NCI-H226 (cell line): ENCODE measurements at places on chromosomes 6 and 20.

- DNase-seq: no peak
Measured at GRCh38 chr6:16137451-16137801, 8.5 kb downstream of the MYLIP start.

- no peak for DNase-seq
Measured at GRCh38 chr6:137652961-137653705, 158.9 kb upstream of the OLIG3 start.

GRCh38 chr6:63975699-63976098, 340.1 kb downstream of the PHF3 start:
- peak; percentile 9 for DNase-seq

DNA sequence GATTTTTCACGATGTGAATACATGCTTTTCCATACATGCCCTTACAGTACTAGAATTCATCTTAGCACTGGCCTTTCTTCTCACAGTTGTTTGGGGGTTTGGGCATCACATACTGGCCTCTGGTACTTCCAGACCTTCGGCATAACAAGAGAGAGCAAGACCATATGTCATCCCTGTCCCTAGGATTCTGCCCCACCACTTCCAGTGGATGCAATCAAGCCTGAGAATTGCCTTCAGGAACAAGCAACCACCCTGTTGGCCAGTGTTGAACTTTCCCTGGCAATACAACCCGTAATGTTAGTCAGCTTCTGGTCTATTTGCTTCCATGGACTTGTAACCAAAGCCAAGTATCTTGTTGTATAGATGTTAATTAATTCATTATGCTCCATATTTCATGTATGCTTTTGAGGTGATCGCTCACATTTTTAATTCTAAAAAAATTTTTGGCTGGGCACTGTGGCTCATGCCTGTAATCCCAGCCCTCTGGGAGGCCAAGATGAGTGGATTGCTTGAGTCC, 15.4 kb upstream of the SLPI start:
- no peak for DNase-seq

DNA sequence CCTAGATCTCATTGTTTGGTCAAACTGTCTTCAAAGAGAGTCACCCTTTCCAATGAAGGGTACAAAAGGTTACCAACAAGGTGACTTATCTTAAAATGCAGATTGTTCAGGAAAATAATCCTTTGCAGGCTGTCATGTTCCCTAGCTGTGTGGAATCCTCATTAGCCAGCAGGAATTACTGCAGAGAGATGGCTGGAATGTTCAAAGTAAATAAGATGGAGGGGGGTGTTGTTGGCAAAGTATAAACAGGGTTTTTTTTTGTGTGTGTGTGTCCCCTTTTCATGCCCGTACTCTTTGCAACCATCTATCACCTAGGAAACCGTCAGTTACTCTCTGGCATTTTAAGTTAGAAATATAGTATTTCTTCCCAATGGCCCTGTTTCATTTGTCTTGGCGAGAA, 6.5 kb downstream of the NEDD9 start:
- DNase-seq: no peak

DNA sequence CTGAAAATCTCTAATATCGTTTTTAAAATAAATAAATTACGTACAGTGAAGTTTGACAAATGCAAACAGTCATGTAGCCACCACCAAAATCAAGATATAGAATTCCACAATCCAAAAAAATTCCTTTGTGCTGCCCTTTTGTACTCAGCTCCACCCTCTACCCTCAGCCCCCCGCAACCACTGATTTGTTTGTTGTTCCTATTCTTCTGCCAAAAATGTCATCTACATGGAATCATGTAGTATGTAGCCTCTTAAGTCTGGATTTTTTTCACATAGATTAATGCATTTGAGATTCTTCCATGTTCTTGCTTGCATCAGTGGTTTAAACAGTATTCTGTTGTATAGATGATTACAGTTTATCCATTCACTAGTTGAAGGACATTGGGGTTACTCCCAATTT, 8.5 kb upstream of the REPS1 start:
- no peak for DNase-seq

DNA sequence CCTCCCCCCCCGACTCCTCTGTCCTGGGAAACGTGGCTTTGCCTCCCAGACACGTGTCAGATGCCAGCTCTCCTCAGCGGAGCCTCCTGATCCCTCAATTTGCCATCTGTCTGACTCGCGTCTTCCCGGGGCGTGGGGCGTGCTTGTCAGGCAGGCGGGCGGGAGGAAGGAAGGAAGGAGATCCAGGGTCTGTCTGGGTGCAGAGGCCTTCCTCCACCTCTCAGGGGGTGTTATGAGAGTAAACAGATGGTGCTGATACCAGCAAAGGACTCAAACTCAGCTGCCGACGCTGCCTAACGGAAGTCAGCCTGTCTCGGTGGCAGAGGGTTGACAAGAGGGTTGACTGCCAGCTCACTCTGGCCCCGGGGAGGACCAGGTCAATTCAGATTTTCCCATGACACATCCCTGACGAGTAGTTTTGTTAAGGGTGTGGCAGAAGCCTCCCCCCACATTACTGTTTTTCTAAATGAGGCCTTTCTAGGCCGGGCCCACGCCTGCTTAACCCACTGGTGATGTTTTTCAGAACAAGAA, 17.0 kb downstream of the UQCC2 start:
- DNase-seq: peak; percentile 31

DNA sequence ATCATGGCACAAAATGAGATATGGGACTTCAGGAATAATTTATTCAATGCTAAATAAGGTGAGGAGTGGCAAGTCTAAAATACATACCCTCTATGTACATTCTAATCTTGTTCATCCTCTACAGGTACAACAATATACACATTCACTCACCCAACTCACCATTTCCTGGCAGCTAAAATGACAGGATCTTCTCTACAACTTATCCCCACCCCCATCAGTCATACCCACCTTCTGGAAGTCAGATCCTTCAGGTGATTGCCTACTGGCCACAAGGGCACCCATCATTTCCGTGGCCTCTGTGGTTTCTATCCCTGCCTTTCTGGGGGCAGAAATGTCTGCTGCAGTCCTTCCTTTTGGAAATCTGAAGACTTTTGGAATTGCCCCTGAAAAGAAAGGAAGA, 22.8 kb upstream of the CRIP3 start:
- DNase-seq: no peak

- no peak for DNase-seq
Measured at GRCh38 chr6:17219098-17219497, 62.1 kb upstream of the RBM24 start.

- DNase-seq: no peak
Measured at GRCh38 chr6:129281168-129281796, 398.3 kb downstream of the LAMA2 start.

GRCh38 chr20:38076548-38076947, 43.0 kb downstream of the RPRD1B start:
- no peak for DNase-seq

- no peak for DNase-seq
Measured at GRCh38 chr6:134256862-134257261, 61.0 kb downstream of the SGK1 start.

GRCh38 chr6:14889611-14890593, 356.0 kb upstream of the JARID2 start:
- DNase-seq: no peak

GRCh38 chr6:11039040-11039439, 5.1 kb downstream of the ELOVL2 start:
- no peak for DNase-seq

DNA sequence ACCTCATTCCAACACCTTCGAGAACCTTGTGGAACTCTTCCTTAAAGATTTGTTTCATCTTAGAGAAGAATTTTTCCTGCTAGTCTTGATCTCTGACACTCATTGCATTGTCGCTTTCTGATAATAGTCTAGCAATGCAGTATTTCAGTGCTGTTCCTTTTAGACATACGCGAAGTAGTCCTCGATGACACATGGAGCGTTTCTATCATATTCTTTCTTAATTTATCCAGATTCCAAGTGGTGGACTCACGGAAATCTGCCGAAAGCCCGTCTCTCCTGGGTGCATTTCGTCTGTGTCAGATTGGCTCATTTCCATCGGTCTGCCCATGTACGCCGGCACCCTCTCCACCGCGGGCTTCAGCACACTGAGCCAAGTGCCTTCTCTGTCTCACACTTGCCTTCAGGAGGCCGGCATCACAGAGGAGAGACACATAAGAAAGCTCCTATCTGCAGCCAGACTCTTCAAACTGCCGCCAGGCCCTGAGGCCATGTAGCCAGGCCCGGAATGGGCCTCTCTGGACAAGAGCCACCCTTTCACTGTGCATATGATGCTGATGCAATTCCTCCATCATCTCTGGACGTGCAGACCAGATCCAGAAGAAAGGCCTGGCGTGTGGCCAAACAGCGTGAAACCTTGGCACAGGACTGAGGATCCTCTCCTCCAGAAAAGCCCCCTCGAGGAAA, 198.6 kb upstream of the UST start:
- DNase-seq: no peak
